Brain pericyte (primary cell): ENCODE measurements at places on chromosomes 16 and 17.

DNA sequence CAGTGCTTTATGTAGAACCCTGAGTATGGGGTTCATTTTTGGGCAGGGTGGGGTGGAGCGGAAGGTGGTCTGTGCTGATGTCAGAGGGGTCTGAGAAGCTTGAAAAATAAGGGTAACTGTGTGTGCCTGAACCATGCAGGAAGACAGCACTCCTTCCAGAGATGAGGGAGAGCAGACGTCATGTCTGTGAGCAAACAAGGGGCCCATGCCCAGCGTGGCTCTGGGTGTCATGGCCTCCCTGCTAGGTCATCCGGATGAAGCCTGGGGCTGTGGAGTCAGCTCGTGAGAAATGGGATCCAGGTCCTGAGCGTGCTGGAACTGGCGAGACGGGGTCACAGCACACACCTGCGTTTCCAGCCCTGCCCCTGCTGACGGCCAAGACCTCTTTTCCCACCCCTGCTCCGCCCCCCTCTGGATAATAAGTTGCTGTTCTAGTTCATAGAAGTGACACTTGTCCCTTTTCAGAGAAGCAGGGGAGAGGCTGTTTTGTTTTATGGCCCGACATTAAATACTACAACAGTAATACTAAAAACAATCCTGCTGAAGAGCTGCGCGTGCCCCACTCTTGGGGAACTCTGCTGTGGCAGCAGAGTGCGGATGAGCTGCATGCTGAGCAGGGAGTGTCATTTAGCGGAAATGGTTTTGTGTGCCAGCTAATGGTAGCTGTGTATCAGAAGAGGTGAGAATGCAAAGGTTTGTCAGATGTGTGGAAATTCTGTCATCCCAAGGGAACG lies 92.6 kb downstream of the RPTOR start:
- DNase-seq: no peak

DNA sequence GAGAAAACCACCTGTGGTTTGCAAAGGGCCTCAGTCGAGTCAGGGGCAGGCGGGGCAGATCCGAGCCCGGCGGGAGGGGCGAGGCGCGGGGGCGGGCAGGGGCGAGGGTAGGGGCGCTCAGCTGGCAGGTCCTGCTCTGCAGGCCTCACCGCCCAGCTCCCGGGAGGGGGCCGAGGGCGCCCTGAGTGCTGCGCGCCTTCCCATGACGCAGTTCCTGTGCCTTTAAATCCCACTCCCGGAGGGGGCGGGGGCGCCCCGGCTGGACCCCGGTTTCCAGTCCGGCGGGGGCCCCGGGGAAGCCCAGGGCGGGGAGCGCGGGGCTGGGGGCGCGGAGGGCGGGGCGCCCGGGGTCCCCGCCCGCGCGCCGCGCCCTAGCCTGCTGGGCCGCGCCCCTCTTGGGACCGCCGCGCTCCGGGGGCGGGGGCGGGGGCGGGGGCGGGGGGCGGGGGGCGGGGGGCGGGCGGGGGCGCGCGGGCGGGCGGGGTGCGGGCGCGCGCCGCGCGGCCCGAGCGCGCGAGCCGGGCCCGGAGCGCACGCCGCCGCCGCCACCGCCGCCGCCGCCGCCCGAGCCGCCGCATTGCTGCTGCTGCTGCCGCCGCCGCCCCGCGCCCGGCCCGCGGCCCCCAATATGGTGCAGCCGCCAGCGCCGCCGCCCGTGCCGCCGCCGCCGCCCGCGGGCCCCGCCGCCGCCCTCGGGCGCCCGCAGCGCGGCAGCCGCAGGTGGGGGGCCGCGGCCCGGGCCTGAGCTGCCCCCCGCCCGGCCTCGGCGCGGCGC lies at the start of gene JPH3:
Gene JPH3, plus strand, starts transcription at position 508 of the 775 bp plus-strand sequence. CDS start 639 bp downstream, outside the sequence.
- DNase-seq: no peak

- no peak for DNase-seq
These were observed 22.4 kb upstream of the SCNN1B start for GRCh38 chr16:23279721-23280153.

DNA sequence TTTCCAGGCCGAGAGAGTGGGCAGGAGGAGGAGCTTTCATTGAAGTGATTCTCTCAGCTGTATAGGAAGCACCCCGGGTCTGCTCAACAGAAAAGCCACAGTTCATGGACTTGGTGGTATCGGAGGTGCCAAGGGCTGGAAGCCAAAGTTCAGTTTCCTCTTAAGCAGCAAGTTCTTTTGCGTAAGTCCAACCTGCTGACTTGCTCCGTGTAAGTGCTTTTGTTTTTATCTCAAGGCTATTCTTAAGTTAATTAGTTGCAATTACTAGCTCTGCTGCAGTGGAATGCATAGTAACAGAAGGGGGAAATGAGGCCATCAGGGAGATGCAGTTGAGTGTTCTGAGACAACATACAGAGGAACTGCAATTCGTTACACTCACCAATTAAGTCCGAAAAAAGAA lies 44.6 kb downstream of the SMIM36 start:
- no peak for DNase-seq

GRCh38 chr16:19898924-19899604 lies 14.4 kb upstream of the GPRC5B start:
- DNase-seq: no peak

GRCh38 chr16:57032931-57033330 lies 43.6 kb downstream of the NLRC5 start:
- DNase-seq: no peak
